Fibroblast of upper back skin (primary cell): ENCODE measurements at places on chromosomes 5 and 9.

DNA sequence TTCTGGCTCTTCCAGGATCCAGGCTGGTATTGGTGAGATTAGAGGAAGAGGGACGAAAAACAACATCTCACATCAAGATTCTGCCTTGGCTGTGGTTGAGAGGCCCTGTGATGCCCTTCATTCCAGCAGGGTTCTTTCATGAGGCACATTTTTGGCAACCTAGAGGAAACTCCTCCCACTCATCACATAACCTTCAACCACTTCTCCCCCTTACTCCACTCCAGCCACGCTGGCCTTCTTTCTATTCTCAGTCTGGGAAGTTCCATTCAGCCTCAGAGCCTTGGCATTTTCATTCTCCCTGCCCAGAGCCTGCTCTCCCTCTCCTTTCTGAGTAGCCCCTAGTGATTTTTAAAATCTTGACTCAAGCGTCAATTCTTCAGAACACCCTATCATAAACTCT is 337.5 kb downstream of the ZSWIM6 start:
- DNase-seq, result no peak

DNA sequence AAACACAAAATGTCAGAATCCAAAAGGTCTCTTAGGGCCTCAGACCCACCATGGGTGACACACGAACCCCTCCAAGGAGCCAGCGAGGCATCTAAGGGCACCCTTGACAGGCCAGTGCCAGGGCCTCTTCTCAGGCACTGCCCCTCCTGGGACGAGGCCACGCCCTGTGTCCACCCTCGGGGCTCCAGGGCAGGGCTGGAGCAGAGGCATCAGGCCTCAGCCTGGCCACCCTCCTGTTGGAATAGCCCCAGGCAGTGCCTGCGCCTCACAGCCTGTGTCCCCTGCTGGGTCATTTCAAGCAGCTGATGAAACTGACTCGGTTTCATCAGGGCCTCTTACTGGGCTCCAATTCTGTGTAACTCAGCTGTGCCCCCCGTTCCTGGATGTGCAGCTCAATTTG is 32.8 kb upstream of the SUSD3 start:
- DNase-seq, result no peak

DNA sequence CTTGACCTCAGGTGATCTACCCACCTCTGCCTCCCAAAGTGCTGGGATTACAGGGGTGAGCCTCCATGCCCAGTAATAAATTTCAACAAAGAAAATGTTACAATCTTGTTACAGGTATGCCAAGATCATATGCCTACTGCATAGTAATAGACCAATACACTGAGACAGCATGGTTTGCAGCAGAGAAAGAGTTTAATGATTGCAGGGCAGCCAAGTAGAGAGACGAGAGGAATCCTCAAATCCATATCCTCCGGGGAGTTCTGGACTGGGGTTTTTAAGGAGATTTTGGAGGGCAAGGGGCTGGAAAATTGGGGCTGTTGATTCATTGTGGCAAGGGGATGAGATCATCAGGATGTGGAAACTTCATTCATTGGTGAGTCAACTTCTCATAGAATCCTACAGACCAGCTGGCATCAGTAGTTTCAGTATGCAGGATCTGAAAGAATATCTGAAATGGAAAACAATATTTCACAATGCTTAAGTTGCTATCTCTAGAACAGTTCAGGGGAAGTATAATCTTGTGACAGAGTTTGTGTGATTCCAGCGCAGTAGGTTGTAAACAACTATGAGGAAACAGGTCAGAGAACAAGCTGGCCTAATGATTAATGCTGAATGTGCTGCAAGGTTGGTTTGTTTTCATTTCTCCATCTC is 14.8 kb upstream of the TUT7 start:
- peak; percentile 49 for DNase-seq

DNA sequence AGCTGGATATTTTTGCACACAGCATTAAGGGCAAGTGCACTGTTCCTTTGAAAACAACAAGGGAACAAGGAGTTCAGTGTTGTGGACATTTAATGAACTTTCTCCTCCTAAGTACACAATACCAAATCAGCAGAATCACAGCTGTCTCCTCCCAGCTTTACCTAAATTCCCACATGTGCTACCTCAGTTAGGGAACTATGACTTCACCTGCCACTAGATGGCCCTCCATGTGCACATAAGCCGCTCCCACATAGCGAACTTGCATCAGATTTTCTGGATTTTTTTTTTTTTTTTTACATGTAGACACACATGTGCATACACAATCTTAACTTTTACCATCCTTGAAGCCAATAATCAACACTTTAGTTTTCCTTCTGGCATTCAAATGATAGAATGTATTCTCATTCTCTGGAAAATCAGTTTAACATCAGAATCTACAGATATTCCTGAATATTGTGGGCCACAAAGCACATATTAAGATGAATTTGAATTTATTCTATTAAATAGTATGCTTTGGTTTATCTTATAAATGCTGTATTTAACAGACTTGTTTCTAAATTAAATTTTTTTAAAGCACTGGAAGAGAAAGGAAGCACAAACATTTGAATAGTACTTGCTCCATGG is 123.6 kb downstream of the PALM2AKAP2 start:
- peak; percentile 82 for DNase-seq

GRCh38 chr5:136228136-136228757 is 35.3 kb upstream of the SMIM32 start:
- no peak for DNase-seq

DNA sequence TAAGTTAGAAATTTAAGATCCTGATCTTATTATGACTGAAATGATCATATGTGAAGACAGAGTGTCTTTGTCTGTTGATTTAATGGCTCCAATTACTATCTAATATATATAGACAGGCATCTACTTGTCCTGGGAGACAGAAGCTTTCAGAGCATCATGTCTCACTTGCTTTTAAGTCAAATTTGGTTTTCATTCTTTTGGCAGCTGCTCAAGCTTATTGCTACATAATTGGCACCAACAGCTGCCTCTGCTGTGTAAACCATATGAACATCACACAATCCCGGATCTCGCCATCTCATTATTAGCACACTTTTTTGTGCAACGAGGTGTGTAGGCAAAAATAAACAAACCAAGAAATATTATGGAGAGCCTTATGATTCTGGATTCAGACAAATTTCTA is 1717.9 kb downstream of the EFNA5 start:
- DNase-seq, result peak; percentile 49

GRCh38 chr9:21576331-21577189 is 94.4 kb upstream of the IFNE start:
- DNase-seq, result peak; percentile 96

DNA sequence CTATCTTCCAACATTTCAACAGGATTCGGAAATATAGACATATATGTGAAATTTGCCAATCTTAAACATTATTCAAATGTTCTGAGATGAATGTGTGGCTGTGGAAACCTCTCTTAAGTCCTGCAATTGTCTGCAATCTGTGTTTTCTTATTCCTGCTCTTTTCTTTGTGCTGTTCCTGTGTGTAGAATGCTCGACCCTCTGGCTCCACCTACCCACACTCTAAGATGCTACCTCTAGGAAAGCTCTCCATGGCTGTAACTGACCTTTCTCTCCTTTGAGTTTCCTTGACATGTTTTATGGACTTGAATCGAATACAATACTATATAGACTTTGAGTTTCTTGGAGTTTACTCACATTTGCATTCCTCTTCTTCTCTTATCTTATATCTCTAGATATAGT is 120.6 kb upstream of the ASTN2 start:
- no peak for DNase-seq

DNA sequence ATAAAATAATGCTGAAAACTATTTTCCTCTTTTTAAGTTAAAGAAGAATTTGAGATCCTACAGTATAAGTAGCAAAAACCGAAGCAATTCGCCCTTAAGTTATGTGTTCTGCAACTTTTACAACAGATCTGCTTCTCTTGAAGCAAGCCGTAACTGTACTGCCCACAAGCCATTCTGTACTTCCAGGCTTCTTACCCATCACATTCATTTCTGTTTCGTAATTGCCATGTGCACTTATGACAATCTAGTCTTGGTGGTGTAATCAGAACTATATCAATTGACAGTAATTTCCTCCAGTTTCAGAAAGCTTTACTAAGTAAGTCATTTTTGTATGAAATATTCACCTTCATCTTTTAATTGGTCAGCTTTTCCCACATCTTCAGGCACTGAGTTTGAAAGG is 13.8 kb downstream of the SGTB start:
- DNase-seq, result no peak

GRCh38 chr9:125931211-125931610 is 184.0 kb downstream of the PBX3 start:
- no peak for DNase-seq
